NCI-H1105 treated with DMSO at 0.1 percent for 48 hours (cell line): ENCODE measurements at places on chromosomes 5 and 9.
A peak's percentile ranks its signal among the peaks of the same experiment; 100 is the strongest.

GRCh38 chr9:138007918-138008841 lies 130.6 kb downstream of the CACNA1B start:
- no peak for DNase-seq

GRCh38 chr5:112634166-112634565 lies 103.5 kb upstream of the APC start:
- no peak for DNase-seq

DNA sequence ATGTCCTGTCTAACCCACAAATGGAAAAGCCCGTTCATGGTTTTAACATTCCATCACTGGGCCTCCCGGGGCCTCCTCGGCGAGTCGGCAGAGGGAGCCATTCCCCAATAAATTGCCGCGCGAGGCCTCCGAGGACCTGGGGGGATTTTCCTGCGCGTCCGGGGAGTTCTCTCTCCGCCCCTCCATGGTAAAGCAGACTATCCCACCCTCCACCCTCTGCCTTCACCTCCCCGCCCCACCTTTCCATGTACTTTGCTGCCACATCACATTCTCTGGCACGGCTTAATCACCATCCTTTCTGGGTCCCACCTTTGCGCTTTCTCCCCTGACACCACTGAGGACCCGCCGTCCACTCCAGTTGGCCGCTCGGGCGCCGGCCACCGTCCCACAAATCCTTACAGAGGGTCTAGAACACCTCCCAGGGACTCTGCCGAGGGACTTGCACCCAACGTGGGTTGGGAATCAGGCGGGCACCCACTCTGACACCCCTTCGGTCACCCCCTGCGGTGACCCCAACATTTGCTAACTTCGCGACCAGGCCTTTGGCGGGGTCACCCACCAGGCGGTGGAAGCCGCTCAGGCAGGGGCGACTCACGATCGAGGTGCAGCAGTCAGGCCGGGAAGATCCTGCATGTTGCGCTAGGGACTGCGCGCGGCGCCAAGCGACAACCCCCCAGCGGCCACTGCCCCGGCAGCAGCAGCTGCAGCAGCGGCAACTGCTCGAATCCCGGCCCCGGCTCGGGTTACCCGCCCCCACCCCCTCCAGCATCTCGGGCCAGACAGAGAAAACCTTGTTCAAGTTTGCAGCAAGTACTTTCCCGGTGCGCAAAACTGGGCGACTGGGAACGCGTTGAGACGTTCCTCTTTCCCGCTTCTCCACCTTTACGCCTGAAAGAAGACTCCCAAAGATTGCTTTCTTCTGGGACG lies at the start of gene MEGF10:
Gene MEGF10, plus strand, starts transcription at position 778 of the 927 bp plus-strand sequence. CDS start 40,513 bp downstream, outside the sequence.
- DNase-seq = no peak

GRCh38 chr9:125190361-125190801 lies 778 bp upstream of the PPP6C start:
- DNase-seq = peak; percentile 14

- DNase-seq = no peak
These were observed 141.9 kb downstream of the SSBP2 start for GRCh38 chr5:81608976-81609375.

GRCh38 chr5:139756971-139757370 lies 38.6 kb upstream of the PSD2 start:
- no peak for DNase-seq

DNA sequence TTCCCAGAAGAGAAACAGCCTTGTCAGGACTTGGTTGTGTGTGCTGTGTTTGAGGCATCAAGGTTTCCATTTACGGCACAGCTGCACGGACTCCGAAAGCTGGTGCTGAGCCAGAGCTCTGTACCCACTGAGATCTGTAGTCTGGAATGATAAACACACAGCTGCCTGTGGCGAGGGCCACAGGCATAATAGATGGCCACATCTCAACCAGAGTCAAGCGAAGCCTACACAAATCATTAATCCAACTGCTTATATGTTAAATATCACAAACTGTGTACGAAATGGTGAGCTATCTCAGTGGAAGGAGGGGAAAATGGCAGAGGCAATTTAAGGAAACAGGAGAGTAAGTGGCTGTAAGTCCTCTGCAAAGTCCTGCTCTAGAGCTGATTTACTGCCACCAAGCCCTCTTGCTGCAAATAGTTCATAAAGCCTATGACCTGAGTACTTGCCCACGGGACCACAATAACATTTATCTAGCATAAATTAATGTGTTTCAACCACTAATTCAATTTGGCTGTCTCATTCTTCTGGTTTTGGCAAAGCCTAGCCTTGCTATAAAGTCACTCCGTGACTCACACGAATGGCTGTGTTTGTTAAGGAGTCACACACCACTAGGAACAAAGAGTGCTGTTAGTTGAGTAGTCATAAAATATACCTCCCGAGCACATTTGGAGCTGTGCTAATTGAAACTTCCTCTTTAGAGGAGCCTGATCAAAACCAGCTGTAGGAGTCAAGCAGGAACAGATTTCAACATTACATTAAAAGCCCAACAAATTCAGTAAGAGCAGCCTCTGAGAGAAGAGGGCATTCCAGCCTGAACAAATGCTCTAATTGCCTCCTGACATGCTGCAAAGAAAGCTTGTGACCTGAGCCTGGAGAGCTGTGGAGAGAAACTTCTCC lies 738.6 kb upstream of the ZNF608 start:
- DNase-seq = peak; percentile 96

- no peak for DNase-seq
These were observed 12.8 kb downstream of the FER start for GRCh38 chr5:108760512-108760911.

GRCh38 chr9:89363921-89364665 lies 45.8 kb downstream of the SECISBP2 start:
- no peak for DNase-seq

GRCh38 chr5:147509041-147509709 lies 693 bp downstream of the DPYSL3 start:
- no peak for DNase-seq

GRCh38 chr5:67161767-67162166 lies 34.8 kb downstream of the CD180 start:
- no peak for DNase-seq

DNA sequence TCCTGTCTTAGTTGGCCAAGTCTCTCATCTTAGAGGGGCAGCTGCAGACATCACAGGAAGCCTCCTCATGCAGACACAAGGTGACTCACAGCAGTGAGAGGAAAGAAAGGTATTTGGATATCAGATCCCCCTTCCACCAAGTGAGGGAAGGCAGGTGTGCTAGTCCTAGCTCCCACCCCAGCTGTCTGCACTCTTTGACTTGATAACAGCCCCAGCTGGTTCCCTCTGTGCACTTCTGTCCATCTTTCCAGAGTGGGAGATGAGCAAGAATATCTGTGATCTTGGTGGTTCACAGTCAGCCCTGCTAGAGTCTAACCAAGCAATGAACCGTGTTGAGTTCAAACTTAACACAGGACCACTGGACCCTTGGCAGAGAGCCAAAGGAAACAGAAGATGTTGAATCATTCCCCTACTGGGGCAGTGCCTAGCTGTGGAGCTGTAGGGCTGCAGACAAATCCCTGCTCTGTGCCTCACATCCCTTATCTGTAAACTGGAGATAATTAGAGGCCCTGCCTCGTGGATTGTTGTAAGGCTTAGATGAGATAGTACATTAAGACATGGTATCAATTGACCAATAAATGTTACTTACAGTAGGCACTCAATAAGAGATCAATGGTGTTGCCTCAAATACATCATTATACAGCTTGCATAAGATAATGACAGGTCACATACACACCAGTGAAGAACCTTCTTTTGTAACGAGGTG lies 39.1 kb downstream of the SH3RF2 start:
- no peak for DNase-seq

DNA sequence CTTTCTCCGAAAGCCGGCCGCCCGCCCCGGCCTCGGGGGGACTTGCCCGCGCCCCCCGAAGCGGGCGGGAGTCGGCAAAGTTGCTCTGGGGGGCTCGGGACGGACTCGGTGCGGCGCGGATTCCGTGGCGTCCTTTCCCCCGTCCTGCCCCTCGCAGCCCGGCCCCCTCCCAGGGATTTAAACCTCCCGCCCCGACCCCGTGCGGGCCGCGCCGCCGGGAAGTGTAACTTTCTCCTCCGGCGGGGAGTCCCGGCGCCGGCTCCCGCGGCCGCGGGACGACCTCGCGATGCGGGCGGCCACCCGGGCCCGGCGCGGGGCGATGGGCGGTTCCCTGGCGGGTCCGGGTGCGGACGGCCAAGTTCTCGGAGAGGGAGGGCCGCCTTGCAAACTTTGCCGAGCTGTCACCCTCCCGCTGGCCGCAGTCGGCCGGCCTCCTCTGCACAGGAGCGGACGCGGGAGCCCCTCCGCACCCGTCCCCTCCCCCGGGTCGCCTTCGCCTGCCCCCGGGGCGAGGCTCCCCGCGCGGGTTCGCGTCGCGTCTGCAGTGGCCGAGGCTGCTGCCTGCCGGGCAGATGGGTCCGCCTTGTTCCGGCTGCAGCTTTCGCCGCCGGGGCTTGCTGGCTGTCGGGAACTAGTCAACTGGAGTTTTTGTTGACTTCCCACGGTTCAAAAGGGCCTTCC lies 732 bp downstream of the PBX3 start:
- DNase-seq = no peak

GRCh38 chr9:32395510-32396216 lies 11.2 kb downstream of the ACO1 start:
- DNase-seq = no peak

DNA sequence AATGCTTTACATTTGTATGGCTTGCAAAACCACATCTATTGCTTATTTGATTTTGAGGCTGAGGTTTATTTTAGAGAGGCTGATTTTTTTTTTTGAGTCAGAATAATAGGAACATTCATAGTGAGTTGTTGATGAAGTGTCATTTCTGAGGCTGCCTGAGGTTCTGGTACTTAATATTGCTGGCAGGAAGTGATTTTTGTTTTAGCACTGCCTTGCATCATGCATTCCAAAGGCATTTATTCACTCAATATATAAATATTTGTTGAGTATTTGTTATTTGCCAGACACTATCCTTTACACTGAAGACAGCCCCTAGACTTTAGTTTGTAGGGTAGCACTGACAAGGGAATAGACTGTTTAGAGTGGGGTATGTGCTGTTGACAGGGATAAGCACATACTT lies 2.7 kb downstream of the RNF20 start:
- no peak for DNase-seq

DNA sequence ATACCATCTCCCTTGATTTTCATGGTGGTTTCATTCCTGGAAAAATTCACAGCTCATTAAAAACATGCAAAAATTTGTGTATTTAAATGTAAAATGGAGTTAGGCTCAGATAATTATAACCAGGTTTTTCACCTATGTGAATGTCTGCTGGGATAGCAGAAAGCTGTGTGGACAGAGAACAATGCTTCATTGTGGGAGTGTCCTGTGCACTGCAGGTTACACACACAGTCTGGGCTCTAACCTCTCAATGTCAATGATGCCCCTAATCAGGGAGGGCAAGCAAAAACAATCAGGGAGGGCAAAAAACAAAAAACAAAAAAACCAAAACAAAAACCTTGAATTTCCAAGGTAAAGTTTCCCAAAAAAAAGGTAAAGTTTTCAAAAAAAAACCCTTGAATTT lies 158.9 kb upstream of the KLF9 start:
- DNase-seq = no peak

DNA sequence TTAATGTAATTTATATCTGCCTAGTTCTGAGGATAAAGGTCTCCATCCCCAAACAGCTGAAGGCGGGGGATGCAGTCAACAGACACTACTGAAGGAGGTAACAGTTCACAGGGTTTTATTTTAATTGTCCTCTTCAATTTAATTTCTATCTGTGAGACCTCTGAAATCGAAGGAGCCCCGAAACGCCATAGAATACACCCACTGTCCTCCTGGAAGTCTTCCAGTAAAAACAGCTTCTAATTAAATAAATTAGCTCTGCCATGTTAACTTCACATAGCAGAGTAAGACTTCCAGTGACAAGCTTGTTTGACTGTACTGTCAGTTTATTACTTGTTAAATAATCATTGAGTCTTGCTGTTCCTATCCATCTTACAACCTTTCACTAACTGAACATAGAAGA lies 193.5 kb downstream of the SEC61B start:
- no peak for DNase-seq
